Activated T-cell treated with anti-CD3 and anti-CD28 coated beads, Interleukin-2, amount 50 U/mL, for 24 hours (primary cell): ENCODE measurements at places on chromosomes 12 and 14.

DNA sequence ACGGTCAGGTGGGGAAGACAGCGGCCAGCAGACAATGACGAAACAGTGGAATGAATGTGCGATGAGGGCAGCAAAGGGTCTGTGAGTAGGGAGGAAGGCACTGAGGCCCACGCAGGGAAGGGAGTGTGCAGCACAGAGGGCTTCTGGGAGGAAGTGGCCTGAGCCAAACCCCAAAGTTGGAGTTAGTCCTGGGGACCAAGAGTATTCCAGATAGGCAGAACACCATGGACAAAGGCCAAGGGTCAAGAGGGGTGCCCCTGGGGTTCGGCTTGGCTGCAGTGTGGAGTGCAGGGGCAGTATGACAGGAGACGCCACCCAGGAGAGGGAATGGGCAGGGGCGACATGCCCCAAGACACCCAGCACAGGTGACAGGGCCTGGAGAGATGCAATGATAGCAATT lies 58.8 kb downstream of the CHGA start:
- no peak for DNase-seq

GRCh38 chr14:73663548-73664212 lies 18.9 kb downstream of the DNAL1 start:
- DNase-seq: no peak

DNA sequence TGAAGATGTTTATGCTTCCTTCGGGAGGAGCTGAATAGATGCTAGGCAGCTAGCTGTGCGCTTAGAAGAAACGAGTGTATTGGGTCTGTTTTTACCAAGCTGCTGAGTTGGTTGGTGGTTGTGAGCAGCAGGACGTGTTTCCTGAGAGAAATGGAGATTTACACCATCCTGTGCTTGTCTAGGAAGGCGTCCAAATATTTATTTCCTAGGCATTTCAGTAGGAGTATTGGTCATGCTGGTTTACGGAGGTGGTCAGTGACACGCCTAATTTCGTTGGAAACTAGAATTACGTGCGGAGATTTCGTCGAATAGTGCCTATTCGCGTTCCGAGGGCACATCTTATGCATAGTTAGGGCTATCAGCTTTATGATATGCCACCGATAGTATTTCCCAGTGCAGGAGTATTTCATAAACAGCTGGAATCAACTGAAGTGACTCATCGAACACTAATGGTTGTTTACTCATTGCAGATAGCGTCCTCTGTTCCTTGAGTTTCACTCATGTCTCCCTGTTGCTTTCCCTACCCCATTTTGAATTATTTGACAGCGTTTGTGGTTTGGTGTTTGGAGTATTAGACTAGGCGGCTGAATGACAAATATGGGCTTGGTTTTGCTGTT lies 780 bp downstream of the TBC1D15 start:
- no peak for DNase-seq

- DNase-seq: no peak
Observed at GRCh38 chr12:100733817-100734593, 60.6 kb upstream of the ANO4 start.

DNA sequence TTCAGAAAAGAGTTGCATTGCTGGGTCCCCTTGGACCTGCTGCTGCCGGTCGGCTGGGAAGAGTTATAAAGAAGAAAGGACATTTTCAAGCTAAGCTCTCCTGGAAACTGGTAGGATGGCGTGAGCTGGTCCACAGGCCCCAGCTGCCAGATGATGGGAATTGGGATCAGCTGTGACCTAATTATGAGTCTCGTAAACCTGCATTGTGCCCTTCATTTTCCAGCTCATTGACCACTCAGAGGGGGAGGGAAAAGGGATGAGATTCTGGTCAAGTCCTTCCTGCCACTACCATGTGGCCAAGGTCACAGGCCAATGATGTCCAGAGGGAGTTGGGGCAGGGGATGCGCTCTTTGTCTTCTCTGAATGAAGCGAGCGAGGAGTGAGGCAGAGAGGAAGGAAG lies 320.9 kb downstream of the NRXN3 start:
- no peak for DNase-seq

DNA sequence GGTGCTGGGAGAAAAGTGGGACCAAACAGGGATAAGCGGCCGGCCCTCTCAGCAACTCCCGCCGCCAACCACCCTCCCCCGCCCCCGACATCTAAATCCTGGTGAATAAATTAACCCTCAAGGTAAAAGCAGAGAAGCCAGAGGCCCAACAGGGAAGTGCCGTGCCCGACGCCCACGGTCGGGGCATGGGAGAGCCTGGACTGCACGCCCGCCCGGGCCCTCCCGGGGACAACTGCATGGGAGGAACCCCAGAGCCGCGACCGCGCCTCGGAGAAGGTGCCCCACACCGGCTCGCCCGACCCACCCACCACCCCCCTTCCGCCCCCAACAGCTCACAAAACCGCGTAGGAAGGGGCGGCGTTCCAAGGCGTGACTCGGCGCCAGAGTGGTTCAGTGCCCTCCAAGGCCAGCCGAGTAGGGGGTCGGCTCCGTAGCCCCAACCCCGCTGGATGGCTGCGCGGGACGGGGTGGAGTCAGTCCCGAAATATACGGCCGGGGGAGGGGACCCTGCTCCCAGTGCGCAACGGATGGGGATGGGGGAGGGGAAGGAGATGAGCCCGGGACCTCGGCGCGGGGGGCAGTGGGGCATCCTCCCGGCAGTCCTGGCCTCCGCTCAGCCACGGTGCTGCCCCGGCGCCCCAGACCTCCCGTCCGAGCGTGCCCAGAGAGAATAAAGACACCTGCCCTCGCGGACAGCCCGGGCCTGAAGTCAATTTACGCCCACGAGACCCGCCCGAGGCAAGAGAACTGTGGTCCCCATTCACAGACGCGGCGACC lies 732 bp downstream of the SLC25A29 start:
- peak; percentile 74 for DNase-seq

GRCh38 chr12:121475279-121475678 lies 75.4 kb downstream of the RNF34 start:
- no peak for DNase-seq

DNA sequence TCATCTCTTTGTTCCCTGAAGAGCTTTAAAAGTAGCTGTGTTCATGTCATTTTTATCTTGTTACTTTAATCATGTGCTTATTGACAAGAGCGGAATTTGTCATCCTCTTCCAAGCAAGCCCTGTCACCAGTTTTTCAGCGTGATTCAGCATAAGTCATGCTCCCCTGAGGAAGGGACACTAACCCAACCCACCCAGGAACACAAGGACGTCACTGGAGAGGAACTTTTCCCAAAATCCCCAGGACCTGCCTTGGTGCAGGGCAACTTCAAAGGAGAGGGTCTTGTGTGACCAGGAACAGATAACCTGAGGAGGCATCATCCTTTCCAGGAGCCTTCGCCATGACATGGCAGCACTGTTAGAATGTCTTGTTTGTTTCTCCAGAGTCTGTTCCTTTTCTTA lies 107.1 kb upstream of the DIO3 start:
- DNase-seq: peak; percentile 22

- DNase-seq: no peak
Observed at GRCh38 chr12:130563323-130563722, 152.8 kb downstream of the RIMBP2 start.

DNA sequence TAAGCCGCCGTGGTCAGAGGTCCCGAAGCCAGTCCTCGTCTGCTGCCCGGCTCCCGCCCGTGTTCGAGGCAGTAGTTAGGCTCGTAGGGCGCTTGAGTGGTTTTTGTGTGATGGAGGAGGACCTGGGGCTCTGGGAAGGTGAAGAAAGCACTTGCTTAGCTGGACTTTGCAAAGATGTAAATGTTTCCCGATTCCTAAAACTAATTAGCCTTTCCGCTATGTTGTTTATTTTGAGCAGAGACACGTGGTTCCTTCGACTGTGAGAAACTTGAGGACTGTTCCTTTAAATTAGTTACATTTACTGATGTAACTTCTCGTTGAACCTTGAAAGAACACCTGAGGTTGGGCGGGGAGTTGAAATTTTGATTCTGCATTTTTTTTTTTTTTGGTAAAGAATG lies 33.9 kb downstream of the MIA2 start:
- DNase-seq: no peak

DNA sequence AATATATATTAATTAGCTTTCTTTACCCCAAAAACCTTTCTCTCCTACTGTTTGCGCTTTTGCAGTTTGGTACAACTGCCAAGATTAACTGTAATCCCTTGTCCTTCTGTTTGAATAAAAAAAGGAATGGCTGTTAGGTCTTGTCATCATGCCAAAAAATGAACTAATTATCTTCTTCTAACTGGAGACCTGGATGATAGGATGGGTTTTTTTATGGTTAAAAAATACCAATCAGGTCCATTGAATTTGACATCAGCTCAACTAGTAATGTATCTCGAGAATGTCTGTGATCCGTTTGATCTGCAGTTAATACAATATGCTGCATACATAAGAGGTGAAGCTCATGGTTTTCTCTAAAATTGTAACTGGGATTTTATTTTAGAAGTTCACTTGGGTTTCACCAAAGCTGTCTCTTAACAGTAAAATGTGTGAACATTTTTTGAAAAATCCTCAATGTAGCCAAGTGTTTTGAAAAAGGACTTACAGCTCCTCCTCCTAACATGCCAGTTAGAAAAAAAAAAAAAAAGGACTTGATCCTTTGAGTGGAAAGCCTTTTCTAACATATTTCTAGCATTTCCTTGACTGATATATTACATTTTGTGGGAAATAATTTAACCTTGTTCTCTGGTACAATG lies 96.8 kb downstream of the SRGAP1 start:
- no peak for DNase-seq

DNA sequence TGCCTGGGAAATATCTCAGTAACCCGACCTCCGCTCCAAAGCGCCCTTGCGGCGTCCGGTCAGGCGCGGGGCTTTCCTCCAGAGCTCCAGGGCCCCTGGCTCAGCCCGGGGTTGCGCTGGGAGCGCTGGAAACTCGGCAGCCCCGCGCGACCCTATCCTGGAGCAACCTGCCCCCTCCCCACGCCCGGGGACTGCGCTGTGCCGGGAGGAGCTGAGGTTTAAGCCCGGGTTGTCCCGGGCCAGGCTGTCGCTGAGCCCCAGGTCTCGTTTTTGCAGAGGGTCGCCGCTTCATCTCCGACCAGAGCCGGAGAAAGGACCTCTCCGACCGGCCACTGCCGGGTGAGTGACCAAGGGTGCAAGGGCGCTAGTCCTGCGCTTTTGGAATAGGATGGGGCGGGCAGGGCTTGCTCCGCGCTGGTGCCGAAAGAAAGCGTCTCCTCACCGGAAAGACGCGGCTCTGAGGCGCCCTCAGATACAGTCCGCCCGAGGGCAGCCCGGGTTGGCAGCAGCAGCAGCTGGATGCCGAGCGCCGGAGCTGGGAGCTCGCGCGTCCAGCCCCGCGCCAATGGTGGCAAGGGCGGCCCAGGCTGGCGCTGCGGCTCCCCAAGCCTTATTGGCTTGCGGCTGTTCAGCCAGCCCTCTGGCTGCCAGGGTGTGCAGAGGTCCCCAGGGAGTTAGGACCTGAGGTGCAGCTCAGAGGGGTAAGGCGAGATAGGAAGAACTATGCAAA lies 1.5 kb downstream of the SPX start:
- DNase-seq: peak; percentile 77

DNA sequence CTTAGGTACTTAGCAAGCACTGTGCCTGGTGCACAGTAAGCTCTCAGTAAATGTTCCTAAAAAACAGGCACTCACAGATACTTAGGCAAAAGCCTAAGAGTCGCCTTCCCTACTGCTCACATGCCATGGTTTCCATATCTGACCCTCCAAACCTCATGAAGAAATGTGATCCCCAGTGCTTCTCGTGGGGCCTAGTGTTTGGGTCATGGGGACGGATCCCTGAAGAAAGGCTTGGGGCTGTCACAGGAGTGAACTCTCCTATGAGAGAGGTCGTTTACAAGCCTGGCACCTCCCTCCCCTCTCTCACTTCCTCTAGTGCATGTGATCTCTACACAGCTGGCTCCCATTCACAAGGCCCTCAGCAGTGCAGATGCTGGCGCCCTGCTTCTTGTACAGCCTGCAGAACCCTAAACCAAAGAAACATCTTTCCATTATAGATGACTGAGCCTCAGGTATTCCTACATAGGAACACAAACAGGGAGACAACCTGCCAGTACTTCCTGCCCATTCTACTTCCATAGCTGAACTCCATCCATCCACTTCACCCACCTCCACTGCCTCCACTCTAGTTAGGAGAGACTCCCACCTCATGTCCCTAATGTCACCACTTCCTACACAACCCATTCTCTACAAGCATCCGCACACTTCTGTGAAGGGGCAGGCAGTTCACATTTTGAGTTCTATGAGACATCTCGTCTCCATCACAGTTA lies 2.9 kb downstream of the SLC15A4 start:
- no peak for DNase-seq

GRCh38 chr12:48894271-48894670 lies 28.6 kb upstream of the RND1 start:
- DNase-seq: no peak

DNA sequence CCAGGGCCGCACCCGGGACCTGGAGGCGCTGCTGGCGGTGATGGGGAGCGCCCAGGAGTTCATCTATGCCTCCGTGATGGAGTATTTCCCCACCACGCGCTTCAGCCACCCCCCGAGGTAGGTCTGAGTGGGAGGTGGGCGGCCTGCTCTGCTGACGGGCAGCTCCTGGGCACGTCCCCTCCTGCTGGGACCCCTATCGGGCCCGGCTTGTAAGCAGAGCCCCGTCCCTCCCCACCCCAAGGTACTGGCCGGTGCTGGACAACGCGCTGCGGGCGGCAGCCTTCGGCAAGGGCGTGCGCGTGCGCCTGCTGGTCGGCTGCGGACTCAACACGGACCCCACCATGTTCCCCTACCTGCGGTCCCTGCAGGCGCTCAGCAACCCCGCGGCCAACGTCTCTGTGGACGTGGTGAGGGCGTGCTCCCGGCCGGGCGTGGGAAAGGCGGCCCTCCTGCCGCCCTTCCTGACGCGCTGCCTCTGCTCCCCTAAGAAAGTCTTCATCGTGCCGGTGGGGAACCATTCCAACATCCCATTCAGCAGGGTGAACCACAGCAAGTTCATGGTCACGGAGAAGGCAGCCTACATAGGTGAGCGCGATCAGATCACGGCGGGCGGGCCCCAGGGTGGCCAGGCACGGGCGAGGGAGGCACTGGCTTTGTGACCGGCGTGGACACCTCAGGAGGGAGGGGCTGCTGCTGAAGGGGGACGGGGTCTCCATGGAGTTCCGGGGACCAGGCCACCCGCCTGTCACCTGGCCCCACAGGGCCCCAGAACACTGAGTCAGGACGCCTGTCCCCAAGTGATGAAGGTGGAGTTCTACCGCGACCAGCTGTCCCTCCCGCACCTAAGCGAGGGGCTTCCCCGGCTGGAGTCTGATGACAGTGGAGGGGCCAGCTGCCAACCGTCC lies 7.3 kb downstream of the PLD4 start:
- DNase-seq: peak; percentile 25
